Suprapubic skin (tissue), 4 donors: ENCODE measurements at places on chromosomes 13 and 19. TPM values are rescaled to one million over a fixed set of nuclear protein-coding genes. Genes with fewer than 3 reads are reported as not detected.

Gene RASGRP4
- total RNA-seq, result 2.3 TPM

Gene CATSPERD
- total RNA-seq, result not detected

GRCh38 chr19:41354343-41354953 lies 726 bp upstream of the TGFB1 start:
- no peaks in the 10 kb centered on the region for H3K27me3 ChIP-seq
- H3K36me3 ChIP-seq, result no peaks in the 10 kb centered on the region
- H3K4me1 ChIP-seq, result peaks cover 65% of the 10 kb centered on the region
- no peak for DNase-seq
- H3K27ac ChIP-seq, result peak overlapping the region; percentile 77
- peak overlapping the region; percentile 69 for H3K4me3 ChIP-seq

- no peaks in the 10 kb centered on the region for H3K27me3 ChIP-seq
- no peak for DNase-seq
- H3K4me1 ChIP-seq, result peaks cover 10% of the 10 kb centered on the region
- H3K36me3 ChIP-seq, result no peaks in the 10 kb centered on the region
Measured at GRCh38 chr13:104983601-104984000, 1551.9 kb downstream of the EFNB2 start.

- no peak for DNase-seq
- no peaks in the 10 kb centered on the region for H3K4me1 ChIP-seq
- no peak overlapping the region for H3K27ac ChIP-seq
- no peaks in the 10 kb centered on the region for H3K36me3 ChIP-seq
- no peak overlapping the region for H3K4me3 ChIP-seq
Measured at GRCh38 chr19:32819419-32820400, 49.9 kb downstream of the SLC7A9 start.

Gene RCBTB2
- total RNA-seq, result 2.9 TPM

DNA sequence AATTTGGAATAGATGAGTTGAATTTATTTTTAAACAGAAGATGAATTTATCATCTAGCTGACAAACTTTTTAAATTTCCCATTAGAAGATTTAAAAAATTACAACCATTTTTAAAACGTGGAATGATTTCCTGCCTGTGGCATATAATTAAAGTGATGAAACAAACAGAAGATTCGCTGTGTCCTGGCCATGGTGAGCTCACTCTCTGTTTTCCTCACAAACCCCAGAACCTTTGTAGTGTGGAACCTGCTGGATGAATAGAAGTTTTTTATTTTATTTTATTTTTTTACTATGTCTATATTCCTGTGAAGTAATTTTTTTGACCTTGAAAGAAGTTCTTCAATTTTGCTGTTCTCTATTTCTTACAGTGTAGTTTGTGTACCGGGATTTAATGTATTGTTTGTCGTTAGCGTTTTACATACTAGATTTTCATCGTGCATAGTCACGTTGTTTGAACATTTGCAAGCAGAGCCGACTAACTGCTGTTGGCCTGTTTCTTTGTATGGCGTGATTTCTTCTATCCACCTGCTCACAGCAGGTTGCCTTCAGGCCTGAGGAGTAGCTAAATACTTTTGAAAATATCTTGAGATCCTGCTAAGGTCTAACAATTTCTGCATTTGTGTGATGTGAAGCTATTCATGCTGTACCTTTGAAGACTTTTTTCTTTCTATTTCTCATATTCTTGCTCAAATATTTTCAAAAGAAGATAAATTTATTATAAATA lies 149.2 kb downstream of the GGACT start:
- H3K4me3 ChIP-seq, result no peak overlapping the region
- H3K27me3 ChIP-seq, result no peaks in the 10 kb centered on the region
- no peak for DNase-seq
- peaks cover 6% of the 10 kb centered on the region for H3K36me3 ChIP-seq

DNA sequence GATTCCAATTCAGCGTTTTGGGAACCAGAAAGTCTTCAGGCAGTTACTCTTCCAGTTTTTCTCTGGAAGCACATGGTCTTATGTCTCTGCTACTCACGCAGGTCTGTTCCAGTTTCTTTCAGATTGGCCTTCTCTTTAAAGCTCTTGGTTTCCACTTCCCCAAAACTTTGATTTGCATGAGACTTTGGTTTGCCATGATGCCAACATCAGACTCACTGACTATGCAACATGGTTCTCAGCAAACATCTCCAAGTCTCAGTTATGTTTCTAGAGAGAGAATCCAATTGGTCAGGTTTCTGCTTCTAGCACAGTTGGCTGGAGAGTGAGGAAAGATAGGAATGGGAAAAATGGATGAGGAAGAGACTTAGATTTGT lies 3.1 kb downstream of the AKAP11 start:
- no peak for DNase-seq
- H3K27me3 ChIP-seq, result no peaks in the 10 kb centered on the region
- H3K27ac ChIP-seq, result no peak overlapping the region
- no peak overlapping the region for H3K4me3 ChIP-seq

GRCh38 chr13:99811067-99811700 lies 160.4 kb downstream of the ZIC5 start:
- H3K36me3 ChIP-seq, result no peaks in the 10 kb centered on the region
- no peak overlapping the region for H3K4me3 ChIP-seq
- H3K27me3 ChIP-seq, result no peaks in the 10 kb centered on the region
- no peak overlapping the region for H3K27ac ChIP-seq

DNA sequence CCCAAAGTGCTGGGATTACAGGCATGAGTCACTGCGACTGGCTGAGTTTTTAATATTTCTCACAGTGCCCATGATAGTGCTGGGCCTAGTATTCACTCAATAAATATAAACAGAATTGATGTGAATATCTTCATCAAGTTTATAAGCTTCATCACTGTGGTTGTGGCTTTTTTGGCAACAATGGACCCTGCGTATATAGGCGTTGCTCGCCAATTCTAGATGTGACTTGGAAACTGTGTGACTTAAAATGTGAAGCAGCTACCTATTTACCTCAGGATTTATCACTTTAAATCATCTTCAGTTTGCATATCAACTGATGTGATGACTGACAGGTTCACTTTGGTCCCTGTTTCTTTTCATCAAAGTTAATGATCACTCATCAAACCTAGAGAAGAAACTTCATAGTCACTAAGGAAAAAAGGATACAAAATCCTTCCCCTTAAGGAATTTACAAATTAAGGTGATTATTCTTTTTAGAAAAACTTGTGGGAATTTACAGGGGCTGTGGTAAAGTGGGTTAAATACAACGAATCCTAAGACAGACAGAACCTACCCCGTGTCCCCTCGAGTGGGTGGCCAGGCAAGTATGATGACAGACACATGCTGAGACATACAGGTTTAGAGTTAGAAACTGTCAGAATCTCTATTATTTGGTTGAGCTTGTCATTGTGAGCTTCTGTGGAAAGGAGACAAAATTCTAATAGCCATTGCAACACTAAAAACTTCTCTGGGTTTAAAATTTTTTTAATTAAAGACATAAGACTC lies 101.3 kb downstream of the AKAP11 start:
- no peak overlapping the region for H3K4me3 ChIP-seq
- H3K36me3 ChIP-seq, result no peaks in the 10 kb centered on the region
- no peaks in the 10 kb centered on the region for H3K27me3 ChIP-seq
- H3K27ac ChIP-seq, result no peak overlapping the region
- no peak for DNase-seq

DNA sequence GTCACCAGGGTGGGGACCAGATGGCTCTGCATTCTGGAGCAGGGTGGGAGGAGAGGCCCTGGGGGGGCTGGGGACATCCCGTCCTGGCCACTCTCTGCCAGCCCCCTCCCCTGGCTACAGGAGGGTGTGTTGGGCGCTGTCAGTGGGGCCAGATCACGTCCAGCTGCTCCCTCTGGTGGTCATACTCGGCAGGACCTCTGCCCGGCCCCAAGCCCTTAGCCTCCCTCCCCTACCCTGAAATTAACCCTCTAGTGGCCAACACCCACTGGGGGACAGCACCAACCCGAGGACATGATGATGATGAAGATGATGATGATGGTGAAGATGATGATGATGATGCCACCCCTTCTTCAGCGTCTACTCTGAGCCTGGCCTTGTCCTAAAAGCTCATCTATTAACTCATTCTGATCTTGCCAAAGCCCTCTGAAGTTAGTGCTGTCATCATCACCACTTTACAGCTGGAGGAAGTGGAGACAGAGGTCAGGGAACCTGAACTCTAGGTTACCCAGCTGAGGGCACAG lies 590 bp upstream of the LGI4 start:
- H3K36me3 ChIP-seq, result no peaks in the 10 kb centered on the region
- peak overlapping the region; percentile 67 for H3K27ac ChIP-seq
- peak; percentile 89 for DNase-seq
- no peaks in the 10 kb centered on the region for H3K27me3 ChIP-seq
- peaks cover 67% of the 10 kb centered on the region for H3K4me1 ChIP-seq

GRCh38 chr19:50333235-50333736 lies 4.1 kb upstream of the KCNC3 start:
- no peaks in the 10 kb centered on the region for H3K36me3 ChIP-seq
- peak overlapping the region; percentile 52 for H3K4me3 ChIP-seq
- peaks cover 52% of the 10 kb centered on the region for H3K4me1 ChIP-seq
- peak overlapping the region; percentile 64 for H3K27ac ChIP-seq
- peaks cover 62% of the 10 kb centered on the region for H3K27me3 ChIP-seq

Gene NKG7
- total RNA-seq, result not detected

GRCh38 chr19:8332976-8333766 lies 9.9 kb downstream of the KANK3 start:
- DNase-seq, result no peak
- no peak overlapping the region for H3K27ac ChIP-seq
- H3K27me3 ChIP-seq, result peaks cover 40% of the 10 kb centered on the region
- no peak overlapping the region for H3K4me3 ChIP-seq
- peaks cover 27% of the 10 kb centered on the region for H3K4me1 ChIP-seq

DNA sequence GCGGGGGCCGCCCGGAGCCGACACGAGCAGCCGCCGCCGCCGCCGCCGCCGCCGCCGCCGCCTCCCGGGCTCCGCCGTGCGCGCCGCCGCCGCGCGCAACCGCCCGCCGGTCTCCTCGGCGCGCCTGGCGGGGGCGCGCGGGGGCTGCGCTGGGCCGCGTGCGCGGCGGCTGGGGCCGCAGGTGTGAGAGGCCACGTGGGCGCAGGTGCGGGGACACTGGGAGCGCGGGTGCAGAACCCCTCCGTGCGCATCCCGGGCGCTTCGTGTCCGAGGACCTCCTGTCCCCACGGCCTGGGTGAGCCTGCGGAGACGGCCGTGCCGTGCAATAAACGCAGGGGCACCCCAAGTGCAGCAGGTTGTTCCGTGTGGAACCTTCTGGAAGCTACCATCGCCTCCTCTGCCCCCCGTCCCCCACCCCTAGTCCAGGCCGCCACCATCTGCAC lies at the start of gene LINGO3:
LINGO3 (minus strand) TSS at position 41 of the 443 bp plus-strand sequence. CDS start 16,378 bp downstream, outside the sequence.
- H3K27ac ChIP-seq, result no peak within 1 kb of the TSS
- peaks cover 70% of the 10 kb centered on the region for H3K27me3 ChIP-seq
- peak within 1 kb of the TSS; percentile 32 for H3K4me3 ChIP-seq
- peaks cover 8% of the 10 kb centered on the region for H3K4me1 ChIP-seq
- no peak for DNase-seq
